Bronchial epithelial cell (primary cell): ENCODE measurements at places on chromosomes 5 and 9. TPM values are rescaled to one million over a fixed set of nuclear protein-coding genes. Genes with fewer than 3 reads are reported as not detected.

- no peak for DNase-seq
These were observed 27.9 kb upstream of the CEMIP2 start for GRCh38 chr9:71796100-71796767.

- DNase-seq: no peak
These were observed 14.1 kb upstream of the NUP214 start for GRCh38 chr9:131111186-131111853.

MARCOL gene
- total RNA-seq: not detected in 2 replicates

SLC25A2 gene
- 0.13 TPM in 1 of 2 replicates, not detected in the other for total RNA-seq

- DNase-seq: peak; percentile 60
These were observed 100.3 kb upstream of the LMX1B start for GRCh38 chr9:126513159-126514036.

- DNase-seq: peak; percentile 97
These were observed 18.7 kb upstream of the RHOBTB3 start for GRCh38 chr5:95712347-95712958.

- peak; percentile 91 for DNase-seq
These were observed 3.3 kb downstream of the CYFIP2 start for GRCh38 chr5:157269165-157269671.
